ENCODE measurements at places on chromosomes 12 and 14.

- peak; percentile 64 for DNase-seq
Measured at GRCh38 chr14:74934476-74935359, 11.7 kb upstream of the RPS6KL1 start.

- DNase-seq: peak; percentile 58
Measured at GRCh38 chr12:1619587-1619986, 9.4 kb upstream of the WNT5B start.

DNA sequence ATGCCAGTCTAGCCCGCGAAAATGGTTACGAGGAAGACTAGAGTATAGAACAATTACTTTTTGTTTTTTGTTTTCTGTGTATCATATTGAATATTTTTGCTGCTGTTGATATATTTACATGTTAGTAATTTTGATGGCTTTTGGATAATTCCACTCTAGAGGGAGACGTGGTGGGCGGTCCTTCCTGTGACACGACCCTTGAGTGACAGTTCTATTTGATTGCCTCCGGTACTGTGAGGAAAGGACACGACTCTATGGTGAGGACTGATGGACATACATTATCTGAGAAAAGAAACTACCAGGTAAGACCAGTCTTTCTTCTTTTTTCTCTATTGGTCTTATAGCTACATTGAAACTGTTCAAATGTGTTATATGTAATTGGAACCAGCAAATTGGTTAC lies 34.7 kb downstream of the CNOT2 start:
- DNase-seq: no peak

DNA sequence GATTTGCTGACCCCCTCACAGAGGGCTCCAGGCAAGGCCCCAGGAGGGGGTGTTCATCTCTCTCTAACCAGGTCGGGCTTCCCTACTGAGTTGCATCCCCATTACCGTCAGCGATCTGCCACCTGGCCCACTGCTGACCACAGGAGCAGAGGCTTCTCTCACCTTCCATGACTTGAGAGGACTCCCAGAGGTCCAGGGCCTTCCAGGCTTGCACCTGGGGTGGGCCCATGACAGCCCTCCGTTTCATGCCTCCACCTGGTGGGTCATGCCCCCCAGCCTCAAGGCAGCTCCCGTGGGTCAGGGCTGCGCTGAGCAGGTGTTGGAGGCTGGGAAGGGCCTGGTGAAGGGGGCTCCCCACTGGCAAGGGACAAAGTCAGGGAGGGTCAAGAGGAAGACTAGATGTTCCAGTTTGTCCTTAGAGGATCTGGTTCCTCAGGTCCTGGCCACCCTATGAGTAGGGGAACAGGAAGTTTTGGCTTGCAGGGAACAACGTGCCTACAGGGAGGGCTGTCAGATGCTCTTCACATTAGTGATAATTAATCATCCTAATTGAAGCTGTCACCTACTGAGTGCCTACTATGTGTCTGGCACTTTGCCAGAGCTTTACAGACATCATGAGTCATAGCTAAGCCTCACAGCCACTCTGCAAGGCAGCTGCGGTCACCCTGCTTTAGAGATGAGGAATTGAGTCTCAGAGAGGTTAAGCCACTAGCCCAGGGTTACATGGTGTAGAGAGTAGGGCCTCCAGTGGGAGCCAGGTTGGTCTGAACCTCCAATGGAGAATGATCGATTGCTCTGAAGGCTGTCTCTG lies 13.8 kb downstream of the NFKBIA start:
- DNase-seq: no peak

GRCh38 chr14:91032248-91032647 lies 28.2 kb downstream of the RPS6KA5 start:
- DNase-seq: no peak

- DNase-seq: peak; percentile 32
Measured at GRCh38 chr12:15209782-15210181, 11.4 kb downstream of the RERG start.

DNA sequence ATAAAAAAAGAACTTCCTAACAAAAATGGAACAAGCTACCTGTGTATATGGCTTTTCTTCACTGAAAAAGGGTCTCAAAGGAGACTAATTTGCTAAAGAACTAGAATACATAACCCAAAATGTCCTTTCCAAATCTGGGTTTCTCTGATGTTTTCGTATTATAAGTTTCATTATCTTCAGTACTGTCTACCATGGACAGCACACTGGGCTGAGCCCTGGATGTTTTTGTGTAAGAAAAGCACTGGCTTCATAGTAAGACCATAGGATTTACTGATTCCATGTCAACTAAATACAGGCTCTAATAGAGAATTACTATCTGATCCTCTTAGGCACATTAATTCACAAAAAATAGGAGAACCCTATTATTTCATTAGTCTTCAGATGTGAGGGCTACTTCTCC lies 94.3 kb upstream of the GPHB5 start:
- no peak for DNase-seq

DNA sequence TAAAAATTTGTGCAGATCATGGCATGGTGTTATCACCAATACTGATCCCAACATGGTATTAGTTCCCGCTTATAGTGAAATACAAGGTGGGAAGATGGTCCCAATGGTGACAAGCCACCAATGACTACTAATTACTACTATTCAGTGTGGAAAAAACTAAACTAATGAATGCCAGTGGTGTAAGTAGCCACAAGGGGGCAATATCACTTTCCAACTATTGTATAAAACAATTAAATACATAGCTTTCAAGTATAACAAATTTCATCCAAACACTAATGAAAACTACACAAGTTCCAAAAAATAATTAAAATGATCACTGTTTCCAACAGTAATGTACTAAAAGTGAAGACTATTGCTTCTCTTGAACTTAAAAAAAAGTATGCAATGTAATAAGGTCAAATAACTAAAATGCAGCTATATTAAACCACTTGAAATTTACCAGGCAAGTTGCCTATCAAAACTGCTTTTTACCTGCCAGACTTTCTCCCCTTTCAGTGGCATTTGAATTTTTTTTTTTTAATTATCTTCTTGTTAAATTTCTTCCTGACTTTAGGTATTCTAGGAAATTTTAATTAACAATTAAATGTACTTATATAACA lies 58.0 kb downstream of the PAPLN start:
- DNase-seq: no peak

- no peak for DNase-seq
Measured at GRCh38 chr12:69388371-69388770, 28.8 kb downstream of the YEATS4 start.

DNA sequence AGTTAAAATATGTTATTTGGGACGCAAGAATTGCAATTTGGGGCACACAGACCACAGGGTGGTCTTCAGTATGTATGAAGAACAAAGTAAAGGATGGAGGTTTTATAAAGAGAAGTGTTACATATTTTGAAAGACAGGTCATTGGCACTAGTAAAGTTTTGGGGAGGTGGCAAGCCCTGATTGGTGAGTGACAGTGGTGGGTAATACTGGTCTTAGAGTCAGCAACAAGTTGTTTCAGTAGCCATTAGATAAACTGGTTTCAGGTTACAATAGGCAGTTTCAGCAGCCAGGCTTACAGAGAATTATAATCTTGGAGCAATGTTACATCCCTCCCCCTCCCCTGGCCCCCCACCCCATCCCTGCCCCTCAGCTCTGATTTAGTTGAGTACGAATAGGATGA lies 17.5 kb downstream of the MARK3 start:
- DNase-seq: no peak

GRCh38 chr14:79967001-79967400 lies 244.3 kb downstream of the DIO2 start:
- DNase-seq: no peak

DNA sequence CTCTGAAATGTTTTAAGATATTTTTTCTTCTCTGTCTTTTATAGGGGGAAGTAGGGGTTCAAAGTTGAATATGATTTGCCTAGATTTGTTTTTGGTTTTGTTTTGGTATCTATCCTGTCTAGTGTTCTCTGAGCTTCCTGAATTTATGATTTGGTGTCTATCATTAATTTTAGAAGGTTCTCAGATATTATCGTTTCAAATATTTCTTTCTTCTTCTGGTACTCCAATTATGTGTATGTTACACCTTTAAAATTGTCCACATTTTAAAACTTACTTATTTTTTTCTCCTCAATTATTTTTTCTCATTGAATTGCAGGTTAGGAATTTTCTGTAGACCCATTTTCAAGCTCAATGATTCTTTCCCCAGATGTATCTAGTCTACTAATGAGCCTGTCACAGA lies 13.8 kb upstream of the DCN start:
- DNase-seq: no peak

GRCh38 chr14:72026536-72026935 lies 94.3 kb downstream of the RGS6 start:
- no peak for DNase-seq

DNA sequence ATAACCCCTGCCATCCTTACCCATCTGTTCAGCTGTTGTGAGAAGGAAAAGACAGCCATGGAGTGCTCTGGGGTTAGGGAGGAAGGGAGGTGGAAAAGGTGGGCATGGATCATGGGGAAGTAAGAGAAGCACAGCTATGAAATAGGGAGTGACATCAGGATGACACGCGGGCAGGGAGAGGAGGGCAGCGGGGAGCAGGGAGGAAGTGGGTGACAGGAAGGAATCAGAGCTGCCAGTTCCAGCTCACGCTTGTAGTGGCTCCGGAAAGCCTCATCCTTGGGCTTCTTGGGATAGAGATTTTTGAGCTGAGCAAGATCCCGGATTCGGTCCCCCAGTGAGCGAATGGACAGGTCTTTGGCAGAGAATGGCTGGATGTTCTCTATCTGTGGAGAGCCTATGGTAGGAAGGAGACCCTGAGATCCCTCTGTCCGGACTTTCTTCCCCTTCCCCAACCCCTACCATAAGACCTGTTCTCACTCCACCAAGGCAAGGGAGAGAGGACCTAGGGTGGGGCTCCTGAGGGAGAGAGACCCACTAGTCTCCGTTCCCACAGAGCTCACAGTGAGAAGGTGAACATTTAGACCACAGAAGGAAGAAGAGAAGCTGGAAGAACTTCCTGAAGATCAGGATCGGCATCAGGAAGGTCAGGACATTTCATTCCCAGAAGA lies 10.3 kb downstream of the NAB2 start:
- no peak for DNase-seq

- DNase-seq: no peak
Measured at GRCh38 chr12:10501030-10501429, 4.7 kb upstream of the EIF2S3B start.
